NCI-H1417 treated with DMSO at 0.1 percent for 48 hours (cell line): ENCODE measurements at places on chromosomes 5 and 9.

- DNase-seq, result no peak
Observed at GRCh38 chr5:96254980-96255691, 177.9 kb downstream of the PCSK1 start.

- DNase-seq, result no peak
Observed at GRCh38 chr9:22863736-22864135, 417.1 kb downstream of the DMRTA1 start.

DNA sequence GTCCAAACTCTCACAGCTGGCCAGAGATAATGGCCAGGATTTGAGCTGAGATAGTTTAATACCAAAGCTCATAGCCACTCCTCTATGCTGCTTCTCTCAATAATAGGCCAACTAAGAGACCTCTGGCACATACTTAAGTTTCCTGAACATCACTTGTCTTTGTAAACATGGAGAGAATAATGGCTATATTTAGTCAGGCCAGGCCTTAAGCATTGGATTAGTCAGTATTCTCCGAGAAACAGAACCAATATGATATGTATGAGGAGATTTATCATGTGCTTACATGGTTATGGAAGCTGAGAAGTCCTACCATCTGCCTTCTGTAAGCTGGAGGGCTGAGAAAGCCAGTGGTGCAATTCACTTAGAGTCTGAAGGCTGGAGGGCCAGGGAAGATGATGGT lies 45.4 kb downstream of the CFAP95 start:
- DNase-seq, result no peak

DNA sequence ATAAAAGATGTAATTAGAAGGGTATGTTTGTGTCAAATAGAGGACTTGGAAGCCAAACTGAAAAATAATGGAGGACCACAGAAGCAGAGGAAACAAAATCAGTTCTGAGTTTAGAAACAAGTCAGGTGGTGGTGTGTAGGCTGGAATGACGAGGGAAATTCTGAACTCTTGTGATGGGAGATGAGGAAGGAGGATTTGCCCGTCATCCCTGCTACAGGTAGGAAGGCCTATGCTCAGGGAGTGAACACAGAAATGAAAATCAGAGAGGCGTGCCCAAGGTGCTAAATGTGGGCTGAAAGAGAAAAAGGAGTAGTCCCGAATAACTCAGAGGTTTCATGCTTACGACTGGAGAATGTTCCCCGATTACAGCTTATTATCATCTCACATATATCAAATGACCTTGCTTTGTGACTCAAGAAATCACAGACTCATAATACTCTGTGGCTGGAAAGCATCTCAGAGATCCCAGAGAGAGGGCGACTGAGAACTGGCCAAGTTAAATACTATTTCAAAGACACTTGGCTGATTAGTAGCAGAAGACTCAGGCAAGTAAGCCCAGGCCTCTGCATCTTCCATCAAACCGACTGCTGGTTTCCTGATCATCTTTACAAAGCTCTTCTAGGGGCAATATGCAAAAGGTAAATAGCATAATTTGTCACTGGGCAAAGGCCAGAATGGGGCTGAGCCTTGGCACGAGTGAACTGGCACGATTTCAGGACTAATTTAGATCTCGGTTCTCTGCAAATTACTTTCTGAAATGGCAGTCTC lies 126.0 kb downstream of the SUSD1 start:
- DNase-seq, result no peak

DNA sequence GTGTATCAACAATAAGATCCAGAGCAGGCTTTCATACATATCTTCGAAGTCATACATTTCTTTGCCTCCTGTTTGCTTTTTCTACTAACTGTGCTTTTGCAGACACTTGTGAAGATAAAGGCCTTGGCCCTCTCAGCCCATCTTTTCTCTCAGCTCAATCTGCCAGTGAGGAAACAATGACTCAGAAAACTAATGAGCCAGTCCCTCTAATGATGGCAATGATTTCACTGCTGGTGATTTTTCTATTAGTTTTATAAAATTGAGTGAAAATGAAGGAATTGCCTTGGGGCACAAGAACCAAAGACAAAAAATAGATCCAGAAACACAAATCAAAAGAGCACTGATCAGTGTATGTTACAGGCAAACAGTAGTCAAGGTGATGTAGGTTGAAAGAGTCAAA lies 167.7 kb upstream of the PPP2R2B start:
- DNase-seq, result no peak

DNA sequence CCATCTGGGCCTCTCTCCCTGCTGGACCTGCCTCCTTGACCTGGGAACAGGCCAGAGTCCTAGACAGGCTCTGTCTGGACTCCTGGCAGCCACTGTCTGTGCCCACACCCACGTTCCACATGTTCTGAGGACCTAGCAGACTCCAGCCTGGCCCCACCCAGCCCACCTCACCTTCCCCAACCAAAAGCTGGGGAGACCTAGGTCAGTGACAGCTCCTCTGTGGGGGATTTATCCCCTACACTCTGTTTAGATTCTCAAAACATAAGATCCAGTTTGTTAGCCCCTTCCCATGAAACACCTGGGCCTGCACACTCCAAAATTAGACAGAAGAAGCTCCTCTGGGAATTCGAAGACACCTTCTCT lies 59.8 kb upstream of the ADAMTS2 start:
- DNase-seq, result no peak

DNA sequence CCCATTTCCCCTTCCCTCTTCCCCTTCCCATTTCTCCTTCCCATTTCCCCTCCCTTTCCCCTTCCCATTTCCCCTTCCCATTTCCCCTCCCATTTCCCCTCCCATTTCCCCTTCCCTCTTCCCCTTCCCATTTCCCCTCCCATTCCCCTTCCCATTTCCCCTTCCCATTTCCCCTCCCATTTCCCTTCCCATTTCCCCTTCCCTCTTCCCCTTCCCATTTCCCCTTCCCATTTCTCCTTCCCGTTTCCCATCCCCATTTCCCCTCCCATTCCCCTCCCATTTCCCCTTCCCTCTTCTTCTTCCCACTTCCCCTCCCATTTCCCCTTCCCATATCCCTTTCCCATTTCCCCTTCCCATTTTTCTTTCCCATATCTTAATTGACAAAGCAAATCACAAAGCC lies 109.0 kb downstream of the OLFM1 start:
- no peak for DNase-seq

DNA sequence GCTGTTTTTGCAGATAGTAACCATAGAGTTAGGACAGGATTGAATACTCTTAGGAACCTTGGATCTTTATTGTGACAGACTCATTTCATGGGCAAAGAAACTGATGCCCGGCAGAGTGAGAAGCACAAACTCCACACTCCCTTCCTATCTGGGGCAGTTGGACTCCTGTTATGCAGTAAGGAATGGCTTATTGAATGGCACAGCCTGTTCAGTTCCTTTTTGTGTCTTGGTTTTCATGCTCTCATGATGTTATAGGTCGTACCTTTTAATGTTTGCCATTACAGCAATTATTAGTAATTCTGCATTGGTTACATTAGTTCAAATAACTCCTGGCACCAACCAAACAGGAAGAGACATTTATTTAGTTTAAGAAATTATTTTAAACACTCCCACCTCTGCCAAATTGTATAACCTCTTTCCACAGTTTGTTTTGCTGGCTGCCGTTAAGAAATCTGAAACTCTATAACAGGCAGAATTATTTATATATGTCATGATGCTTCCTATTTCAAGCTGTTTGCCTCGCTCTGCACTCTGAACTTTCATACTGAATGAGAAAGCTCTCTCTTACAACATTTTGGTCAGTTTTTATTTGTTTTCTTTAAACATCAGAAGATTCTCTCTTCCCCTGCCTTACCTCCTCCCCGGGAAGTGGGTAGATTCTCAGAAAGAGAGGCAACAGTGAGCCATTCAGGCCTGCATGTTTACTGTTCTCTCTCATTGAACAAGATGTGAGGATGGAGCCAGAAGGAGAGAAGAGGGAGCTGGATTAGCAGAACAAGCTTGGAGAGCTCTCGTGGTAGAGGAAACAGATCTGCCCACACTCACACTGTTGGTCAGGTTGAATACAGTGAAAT lies 144.4 kb downstream of the ARHGEF28 start:
- no peak for DNase-seq

DNA sequence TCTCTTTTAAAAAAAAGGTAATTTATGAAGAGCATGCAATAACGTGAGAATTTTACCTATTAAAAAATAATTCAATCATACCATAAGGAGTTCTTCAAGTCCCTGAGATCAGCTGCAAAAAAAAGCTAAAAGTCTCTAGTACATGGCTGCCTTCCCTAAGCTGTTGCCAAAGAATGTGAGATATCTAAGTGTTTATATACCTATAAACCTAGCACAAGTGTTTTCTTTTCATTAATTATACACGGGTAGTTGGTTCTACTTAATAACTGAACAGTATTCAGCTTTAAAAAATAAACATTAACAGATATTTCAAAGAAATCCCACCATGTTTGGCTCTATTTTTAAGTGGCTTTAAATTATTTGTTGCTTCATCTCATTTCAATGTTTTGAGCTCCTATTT lies 25.9 kb downstream of the FNBP1 start:
- DNase-seq, result no peak

- DNase-seq, result no peak
Observed at GRCh38 chr9:18457510-18457909, 16.4 kb upstream of the ADAMTSL1 start.

GRCh38 chr9:37944671-37945481 lies 40.9 kb upstream of the SLC25A51 start:
- no peak for DNase-seq

DNA sequence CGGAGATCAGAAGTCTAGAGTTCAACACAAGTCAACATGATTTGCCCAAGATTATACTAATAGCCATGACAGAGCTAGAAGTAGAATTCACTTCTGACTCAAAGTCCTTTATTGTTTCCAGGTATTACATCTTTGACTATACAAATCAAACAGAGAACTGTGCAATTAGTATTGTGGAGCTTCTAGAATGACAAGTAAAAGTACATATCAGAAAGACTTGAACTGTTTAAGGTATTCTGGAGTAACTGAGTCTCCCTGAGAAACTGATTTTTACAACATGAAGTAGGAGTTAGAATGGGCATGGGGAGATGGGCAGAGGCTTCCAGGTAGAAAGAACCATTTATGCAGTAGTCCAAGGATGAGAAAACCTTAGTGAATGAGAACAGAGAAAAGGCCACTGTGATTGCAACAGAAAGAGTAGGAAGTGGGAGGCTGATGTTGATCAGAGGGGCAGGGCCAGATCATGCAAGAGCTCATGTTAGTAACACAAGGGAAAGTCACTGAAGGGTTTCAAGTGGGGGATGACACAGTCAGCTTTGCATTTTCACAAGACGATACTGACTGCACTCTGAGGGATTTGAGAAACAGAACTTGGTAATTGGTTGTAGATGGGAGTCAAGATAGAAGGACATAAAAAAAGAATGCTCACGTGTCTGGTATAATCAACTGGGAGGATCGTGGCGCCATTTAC lies 280.7 kb downstream of the RFX3 start:
- no peak for DNase-seq

DNA sequence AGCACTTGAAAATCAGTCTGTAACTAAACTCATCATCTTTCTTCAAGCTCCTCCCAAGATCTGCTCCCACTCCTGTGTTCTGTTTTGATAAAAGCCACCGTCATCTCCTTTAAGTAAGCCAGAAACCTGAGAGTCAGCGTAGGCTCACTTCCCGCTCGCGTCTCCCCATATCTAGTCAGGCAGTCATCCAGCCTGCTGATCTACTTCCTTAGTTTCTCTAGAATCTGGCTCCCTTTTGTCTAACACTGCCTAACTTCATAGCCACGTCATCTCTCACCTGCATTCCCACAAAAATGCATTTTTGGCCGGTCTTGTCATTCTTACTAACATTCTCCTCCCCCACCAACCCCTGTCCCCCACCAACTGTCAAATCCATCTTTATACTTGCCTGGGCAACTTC lies 3.0 kb upstream of the TJP2 start:
- DNase-seq, result no peak

- DNase-seq, result no peak
Observed at GRCh38 chr9:96604004-96604319, 15.7 kb downstream of the CDC14B start.

DNA sequence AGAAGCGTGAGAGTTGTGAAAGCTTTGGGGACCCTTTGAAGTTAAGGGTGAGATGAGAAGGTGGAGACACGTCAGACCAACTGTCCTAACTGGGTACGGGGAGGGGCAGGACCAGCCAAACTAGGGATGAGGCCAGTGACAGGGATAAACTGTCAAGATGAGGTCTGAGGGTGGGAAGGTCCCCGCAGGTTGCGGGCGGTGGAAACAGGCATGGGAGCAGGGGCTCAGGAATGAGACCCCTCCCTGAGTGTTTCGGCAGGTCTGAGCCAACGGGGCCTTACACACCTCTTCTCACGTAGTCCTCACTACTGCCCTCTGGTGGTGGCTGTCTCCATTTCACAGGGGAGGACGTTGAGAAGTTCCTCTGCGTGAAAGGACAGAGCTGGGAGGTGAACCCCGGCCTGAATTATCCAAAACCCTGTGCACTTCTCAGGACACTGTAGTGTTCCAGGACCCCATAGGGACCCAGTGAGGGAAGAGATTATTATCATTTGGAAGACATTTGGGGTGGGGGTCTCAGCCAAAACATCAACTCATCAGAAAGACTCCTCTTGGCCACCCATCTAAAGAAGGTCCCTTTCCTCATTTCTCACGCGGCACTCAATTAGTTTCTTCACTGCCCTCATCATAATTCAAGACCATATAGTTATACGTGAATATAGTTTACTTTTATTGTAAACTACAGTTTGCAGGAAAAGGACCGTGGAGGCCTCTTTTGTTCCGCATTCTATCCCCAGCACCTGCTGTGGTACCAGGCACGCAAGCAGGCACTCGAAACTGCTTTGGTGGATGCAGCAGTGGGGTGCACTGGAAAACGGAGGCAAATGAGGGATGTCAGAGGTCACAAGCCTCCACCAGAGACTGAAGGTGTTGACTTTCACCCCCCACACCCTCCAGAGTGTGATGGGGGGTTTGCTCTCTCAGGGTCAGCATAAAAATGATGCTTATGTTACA lies 21.7 kb upstream of the NANS start:
- DNase-seq, result no peak

DNA sequence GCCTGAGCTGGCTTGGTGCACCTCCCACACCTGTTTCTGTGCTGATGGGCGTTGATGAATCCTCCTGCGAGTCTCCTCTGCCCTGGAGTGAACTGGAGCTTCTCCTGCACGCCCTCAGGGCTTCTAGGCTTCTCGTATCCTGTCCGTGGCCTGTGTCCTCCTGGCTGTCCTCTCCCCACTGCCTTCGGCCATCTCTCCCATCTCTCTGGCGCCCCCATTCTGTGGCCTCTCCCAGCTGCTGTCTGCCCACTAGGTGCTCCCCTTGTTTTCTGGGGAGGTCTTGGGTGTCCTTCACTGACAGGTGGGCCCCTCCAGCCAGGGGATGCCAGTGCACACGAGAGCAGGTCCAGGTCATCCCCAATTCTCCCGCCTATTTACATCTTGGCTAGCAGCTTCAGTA lies 28.8 kb downstream of the AHRR start:
- DNase-seq, result no peak

- no peak for DNase-seq
Observed at GRCh38 chr9:88781628-88782391, 209.5 kb upstream of the S1PR3 start.

DNA sequence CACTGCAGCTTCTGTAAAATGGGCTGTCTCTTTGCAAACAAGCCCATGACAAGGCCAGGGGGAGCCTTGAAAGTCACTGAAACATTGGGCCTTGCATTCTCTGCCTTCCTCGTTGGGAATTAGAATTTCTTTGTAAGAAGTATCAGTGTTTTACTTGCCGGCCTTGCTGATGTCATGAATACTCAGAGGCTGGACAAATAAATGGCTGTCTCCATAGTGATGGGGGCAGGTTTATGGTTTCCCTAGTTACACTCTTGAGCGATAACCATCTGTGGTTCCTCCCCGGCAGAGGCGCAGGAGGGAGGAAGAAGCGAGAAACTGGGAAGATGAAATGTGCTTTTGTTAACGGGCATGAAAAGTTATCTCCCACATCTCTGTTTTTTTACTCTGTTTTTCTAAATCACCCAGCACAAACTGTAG lies 272.7 kb upstream of the PANK3 start:
- DNase-seq, result peak; percentile 0
